ENCODE measurements at places on chromosomes 13 and 19. TPM values are rescaled to one million over a fixed set of nuclear protein-coding genes. Genes with fewer than 3 reads are reported as not detected.

DNA sequence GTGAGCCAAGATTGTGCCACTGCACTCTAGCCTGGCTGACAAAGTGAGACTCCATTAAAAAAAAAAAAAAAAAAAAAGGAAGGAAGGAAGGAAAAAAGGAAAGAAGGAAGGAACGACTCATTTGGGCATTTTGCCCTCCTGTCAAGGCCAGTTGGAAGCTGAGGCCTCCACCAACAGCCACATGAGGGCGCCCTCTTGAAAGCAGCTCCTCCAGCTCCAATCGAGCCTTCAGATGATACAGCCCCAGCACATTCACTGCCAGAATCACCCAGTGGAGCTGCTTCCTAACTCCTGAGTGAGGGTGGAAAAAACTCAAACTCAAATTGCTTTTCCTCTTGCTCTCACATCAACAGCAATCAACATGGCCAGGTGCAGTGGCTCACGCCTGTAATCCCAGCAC lies 40.9 kb downstream of the GNG7 start:
- DNase-seq = no peak

- DNase-seq = peak; percentile 59
Observed at GRCh38 chr19:8050274-8051096, 2.1 kb upstream of the CCL25 start.

DNA sequence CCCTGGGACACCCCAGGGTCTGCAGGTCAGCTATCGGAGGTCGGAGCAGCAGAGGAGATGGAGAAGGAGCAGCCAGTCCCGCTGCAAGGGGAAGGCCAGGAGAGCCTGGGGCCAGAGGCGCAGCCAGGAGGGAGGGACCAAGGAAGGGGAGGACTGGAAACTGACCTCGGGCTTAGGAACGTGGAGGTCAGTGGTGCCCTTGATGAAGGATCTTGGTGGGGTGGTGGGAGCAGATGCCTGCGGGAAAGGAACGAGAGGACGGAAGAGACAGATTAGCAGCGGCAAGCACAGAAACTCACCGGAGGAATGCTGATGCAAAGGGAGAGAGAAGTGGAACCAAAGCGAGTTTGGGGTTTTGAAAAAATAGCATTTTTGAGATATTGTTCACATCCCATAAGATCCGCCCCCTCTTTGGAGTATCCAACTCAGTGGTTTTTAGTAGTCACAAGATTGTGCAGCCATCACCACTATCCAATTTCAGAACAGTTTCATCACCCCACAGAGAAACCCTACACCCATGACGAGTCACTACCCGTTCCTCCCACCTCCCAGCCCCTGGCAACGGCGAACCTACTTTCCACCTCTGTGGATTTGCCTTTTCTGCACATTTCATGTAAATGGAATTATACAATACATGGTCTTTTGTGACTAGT lies 22.1 kb downstream of the PLEKHF1 start:
- no peak for DNase-seq

GRCh38 chr19:5679289-5680083 lies 830 bp downstream of the MICOS13 start:
- DNase-seq = no peak

- no peak for DNase-seq
Observed at GRCh38 chr13:71828117-71828516, 38.9 kb downstream of the DACH1 start.

GRCh38 chr19:1841209-1841924 lies 6.9 kb downstream of the REXO1 start:
- no peak for DNase-seq

- no peak for DNase-seq
Observed at GRCh38 chr19:4533835-4534424, 1.1 kb downstream of the PLIN5 start.

DNA sequence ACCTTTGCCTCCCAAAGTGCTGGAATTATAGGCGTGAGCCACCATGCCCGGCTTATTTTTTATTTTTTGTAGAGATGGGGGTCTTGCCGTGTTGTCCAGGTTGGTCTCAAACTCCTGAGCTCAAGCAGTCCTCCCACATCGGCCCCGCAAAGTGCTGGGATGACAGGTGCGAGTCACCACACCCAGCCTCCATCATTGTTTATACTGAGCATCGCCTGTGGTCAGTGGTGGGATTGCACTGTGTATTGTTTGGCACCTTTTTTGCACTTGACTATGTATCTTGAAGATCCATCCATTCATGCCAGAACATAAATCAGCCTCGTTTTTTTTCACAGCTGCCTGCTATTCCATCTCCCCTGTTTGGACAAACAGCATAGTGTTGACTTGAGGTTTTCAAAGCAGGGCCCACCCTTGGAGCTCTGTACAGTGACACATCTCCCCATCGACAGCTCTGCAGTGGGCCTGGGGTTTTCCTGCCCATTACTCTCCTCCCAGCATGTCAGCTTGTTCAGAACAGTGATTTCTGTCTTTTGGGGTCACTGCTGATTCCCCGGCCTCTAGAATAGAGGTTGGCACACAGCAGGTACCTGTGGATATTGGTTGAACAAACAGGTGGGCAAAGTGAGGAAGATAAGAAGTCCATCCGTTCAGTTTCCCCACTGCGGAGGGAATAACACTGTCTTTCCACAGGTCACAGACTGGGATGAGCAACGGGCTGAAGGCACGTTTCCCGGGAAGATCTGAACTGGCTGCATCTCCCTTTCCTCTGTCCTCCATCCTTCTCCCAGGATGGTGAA lies 8.2 kb upstream of the UPK1A start:
- no peak for DNase-seq

GRCh38 chr19:10259162-10259905 lies 7.3 kb downstream of the MRPL4 start:
- DNase-seq = peak; percentile 80

DNA sequence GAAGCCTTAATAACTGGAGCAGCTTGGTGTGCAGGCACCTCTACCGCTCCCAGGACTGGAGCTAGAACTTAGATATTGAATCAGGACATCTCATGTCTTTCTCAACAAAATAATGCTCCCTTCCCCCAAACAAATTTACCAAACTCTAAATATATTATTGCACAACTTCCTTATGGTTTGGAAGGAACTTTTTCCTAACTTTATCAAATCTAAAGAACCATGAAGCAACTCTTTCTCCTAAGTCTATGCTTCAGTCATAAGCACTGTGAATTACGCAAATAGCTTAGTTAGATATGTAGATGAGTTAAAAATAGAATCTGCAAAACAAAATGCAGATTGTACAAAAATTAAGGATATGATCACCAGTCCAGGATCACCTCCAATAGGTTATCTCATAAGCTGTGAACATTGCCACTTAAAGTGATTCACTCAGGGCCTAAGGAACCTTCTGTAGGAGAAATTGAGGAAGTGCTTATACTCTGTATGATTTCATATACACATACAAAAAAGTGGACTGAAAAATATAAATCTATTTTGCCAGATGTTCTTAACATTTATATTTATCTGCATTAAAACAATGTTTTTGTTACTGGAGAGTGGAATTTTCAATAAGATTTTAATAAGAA lies 20.4 kb upstream of the MAB21L1 start:
- DNase-seq = no peak

GRCh38 chr19:33193865-33194362 lies at the start of gene LRP3:
Gene LRP3, plus strand, starts transcription at chr19:33194330. Its CDS starts 456 bp downstream, at chr19:33194786.
- DNase-seq = no peak

DNA sequence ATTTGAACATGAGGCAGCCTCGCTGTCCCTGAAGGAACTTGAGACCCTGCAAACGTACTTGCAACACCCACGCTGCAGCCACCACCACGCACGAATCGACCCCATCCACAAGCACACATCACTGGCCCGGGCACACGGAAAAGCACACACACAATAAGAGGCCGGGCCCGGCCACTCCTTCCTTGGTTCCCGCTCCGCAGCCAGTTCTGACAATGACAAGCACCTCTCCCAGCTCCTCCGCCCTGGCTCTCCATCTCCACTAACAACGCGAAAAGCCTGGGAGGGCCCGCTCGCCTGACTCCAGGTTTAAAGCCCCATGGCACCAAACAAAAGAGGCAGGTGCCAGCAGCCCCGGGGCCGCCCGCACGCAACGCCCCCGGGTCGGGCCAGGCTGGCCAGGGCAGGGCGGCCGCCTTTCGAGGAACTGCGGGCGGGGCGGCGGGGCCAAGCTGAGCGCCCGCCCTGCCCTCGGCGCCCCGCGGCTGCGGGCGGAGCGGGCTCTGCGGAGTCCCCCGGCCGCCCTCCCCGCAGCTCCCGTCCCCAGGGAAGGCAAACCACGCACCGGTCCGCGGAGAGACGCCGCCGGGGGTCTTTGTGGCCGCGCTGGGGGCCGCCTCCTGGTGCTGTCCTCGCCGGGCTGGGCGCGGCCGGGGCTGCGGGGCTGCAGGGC lies 495 bp downstream of the DCLK1 start:
- no peak for DNase-seq

The GNG14 gene
- not detected for polyA plus RNA-seq

The FBXO17 gene
- polyA plus RNA-seq = 59.5 TPM

The CACNA1A gene
- 1.7 TPM for polyA plus RNA-seq

The EDNRB gene
- 76.3 TPM for polyA plus RNA-seq

The MYPOP gene
- polyA plus RNA-seq = 3.8 TPM

The SUGP1 gene
- polyA plus RNA-seq = 56.4 TPM

The ENOX1 gene
- polyA plus RNA-seq = 8.8 TPM

The IRS2 gene
- polyA plus RNA-seq = 9.9 TPM

All from right renal cortex interstitium (tissue), 3 donors.